ENCODE measurements at places on chromosomes 11 and 22.

- no peak for DNase-seq
Measured at GRCh38 chr11:110184456-110184855, 91.3 kb downstream of the ZC3H12C start.

GRCh38 chr22:17968126-17968525 is 56.2 kb downstream of the MICAL3 start:
- no peak for DNase-seq

DNA sequence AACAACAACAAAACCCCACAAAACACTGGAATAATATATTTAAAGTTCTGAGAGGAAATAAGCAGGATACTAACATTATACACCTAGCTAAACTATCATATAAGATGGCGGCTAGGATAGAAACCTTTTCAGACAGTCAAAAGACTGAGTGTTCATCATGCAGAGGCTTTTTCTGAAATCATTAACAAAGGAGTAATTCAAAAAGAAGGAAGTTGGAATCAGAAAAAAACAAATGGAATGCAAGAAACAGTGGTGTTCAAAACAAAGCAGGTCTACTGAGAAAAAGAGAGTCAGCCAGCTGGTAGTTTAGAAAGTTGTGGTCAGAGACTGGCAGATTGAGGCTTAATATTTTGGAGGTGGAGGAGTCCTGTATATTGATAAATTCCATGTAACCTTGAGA is 30.1 kb upstream of the ZBTB44 start:
- DNase-seq = no peak

GRCh38 chr22:39142088-39142680 is 10.3 kb downstream of the CBX7 start:
- DNase-seq = no peak

GRCh38 chr11:34176751-34177209 is 71.4 kb downstream of the NAT10 start:
- DNase-seq = no peak

- no peak for DNase-seq
Measured at GRCh38 chr22:20412474-20413216, 18.7 kb downstream of the ZNF74 start.

GRCh38 chr11:96785073-96785472 is 395.3 kb downstream of the JRKL start:
- no peak for DNase-seq

DNA sequence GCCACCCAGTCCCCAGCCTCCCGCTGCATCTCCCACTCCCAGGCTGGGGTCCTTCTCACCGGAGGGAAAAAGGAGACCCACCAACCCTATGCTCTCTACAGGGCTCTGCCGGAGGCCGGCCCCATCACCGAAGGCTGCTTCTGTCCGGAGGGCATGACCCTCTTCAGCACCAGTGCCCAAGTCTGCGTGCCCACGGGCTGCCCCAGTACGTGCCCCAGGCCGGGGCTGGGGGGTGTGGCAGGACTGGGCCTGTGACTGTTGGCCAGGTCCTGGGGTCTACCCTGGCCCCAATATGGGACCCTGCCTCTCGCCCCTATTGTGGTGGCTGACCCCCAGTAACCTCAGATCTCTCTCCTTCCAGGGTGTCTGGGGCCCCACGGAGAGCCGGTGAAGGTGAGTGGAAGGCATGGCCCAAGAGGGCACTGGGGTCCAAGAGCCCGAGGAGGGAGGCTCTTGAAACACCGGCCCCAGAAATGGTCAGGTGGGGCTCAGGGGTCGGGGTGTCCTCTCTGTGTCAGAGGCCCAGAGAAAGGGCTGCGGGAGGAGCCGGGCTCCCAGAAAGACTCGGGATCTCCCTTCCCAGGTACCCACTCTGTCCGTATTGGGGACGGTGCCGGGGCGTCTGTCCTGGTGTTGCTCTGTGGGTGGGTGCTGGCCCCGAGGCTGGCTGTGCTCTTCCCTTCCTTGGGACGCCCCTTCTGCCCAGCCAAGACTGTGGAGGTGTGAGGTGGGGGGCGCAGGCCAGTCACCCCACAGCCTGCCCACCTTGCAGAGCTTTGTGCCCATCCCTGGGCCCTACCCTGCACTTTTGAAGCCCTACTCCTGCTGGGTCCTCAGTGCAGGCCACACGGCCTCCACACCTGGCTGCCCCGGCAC is 26.1 kb upstream of the MUC5B start:
- DNase-seq = no peak

DNA sequence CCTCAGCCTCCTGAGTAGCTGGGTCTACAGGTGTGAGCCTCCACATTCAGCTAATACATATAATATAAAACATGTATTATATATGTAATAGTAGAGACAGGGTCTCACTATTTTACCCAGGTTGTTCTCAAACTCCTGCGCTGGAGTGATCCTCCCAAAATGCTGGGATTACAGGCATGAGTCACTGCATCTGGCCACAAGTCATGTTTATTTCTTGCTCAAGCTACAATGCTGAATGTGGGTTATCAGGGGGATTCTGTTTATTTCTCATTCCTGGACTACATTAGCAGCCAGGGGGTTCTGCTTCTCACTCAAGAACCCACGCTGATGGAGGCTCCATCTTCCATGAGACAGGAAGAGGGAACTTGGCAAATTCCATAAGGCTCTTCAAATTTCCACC is 24.8 kb downstream of the FOLR3 start:
- no peak for DNase-seq

DNA sequence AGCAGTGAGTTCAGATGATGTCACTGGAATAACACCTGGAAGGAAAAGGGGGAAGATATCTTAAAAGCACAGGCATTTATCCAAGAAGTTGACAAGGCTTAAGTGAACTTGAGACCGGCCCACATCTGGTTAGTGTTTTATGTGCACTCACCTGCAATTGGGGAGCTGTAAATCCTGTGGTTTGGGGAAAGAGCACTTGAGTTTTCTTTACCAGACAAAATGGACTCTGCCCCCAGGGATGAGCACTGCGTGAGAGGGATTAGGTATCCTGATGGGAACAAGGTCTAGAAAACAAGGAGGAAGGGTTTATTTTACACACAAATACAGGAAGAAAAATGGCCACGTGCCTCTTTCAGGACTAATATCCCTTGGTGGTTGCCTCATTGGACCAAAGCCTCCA is 15.2 kb downstream of the E2F8 start:
- DNase-seq = no peak

GRCh38 chr11:70644343-70645060 is 246.2 kb downstream of the CTTN start:
- DNase-seq = no peak

- DNase-seq = no peak
Measured at GRCh38 chr11:122696662-122697061, 41.1 kb downstream of the UBASH3B start.

DNA sequence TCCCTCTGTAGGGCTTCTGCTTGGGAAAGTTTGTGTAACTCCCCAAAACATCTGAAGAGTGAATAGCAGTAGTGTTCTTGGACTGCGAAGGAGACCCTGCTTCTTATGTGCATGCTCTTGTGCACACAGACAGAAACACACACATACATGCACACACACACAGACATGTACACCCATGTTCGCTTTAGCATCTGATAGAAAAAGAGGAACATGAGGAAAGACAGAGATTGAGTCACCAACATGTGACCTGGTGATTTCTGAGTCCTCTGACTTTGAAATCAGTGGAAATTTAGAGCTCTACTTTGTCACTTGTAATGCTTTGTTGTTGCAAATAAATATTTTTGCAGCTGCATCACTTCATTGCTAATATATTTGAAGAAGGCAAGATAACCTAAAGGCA is 23.8 kb downstream of the CD44 start:
- no peak for DNase-seq

- DNase-seq = no peak
Measured at GRCh38 chr11:19676475-19677380, 35.9 kb upstream of the NAV2 start.
